Left colon (tissue), 2 donors: ENCODE measurements at places on chromosomes 4 and X.

DNA sequence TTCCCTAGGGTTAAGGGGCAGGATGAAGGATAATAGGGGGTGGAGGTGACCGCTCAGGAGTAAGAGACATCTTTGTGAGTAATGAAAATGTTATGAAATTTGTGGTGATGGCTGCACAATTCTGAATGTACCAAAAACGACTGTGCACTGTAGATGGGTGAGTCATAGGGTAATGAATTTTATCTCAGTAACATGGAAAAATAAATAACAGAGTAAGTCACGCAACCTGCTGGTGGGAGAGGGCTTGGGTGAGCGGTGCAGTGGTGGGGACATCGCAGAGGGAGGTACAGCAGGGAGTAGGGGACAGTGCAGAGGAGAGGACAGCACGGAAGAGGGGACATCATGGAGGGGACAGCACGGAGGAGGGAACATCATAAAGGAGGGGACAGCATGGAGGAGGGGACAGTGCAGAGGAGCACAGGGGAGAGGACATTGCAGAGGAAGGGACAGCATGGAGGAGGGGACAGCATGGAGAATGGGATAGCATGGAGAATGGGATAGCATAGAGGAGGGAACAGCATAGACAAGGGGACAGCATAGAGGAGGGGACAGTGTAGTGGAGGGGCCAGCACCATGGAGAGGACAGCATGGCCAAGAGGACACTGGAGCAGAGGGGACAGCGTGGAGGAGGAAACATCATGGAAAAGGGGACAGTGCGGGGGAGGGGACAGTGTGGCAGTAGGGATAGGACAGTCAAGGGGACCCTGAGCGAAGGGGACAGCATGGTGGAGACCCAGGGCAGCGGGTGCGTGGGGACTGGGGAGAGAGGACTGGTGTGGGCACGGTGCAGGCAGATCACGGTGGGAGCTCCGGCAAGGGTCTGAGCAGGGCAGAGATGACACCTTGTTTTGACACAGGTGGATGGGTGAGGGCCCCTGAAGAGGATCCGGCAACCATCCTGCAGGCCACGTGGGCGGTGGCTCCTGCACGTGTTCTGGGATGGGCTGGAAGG is 68.5 kb upstream of the MXD4 start:
- no peak for DNase-seq

GRCh38 chr4:102809691-102810090 is 17.7 kb downstream of the UBE2D3 start:
- no peak for DNase-seq

GRCh38 chr4:4572821-4573220 is 31.0 kb upstream of the STX18 start:
- no peak for DNase-seq

DNA sequence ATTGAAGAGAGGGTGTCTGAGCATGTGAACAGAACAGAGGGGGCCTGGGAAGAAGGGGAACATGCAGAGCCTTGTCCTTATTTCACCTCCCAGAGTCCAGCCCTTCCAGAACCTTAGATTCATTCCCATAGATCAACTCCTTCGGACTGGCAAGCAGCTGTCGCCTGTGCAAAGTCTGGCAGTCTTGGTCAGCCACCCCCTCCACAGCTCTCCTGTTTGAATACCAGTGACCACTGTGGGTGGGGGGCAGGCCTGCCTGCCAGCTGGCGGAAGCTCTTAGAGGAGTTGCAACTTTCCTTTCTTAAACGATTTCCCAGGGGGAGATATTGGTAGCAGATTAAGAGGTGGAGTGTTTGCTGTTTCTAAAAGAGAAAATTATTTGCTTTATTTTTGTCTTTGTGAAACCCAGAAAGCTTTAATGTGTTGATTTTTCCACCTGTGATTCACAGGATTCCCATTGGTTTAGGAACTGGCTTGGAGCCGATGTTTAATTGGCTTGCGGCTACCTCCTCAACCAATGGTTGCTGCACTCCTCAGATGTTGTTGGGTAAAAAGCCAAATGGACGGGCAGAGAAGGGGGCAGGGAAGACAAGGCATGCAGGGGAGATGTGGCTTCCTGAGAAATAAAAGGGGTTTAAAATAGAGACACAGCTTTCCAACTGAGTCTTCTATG is 62.2 kb upstream of the PRPS1 start:
- DNase-seq = no peak

- no peak for DNase-seq
Measured at GRCh38 chr4:177265729-177266128, 43.9 kb upstream of the NEIL3 start.

DNA sequence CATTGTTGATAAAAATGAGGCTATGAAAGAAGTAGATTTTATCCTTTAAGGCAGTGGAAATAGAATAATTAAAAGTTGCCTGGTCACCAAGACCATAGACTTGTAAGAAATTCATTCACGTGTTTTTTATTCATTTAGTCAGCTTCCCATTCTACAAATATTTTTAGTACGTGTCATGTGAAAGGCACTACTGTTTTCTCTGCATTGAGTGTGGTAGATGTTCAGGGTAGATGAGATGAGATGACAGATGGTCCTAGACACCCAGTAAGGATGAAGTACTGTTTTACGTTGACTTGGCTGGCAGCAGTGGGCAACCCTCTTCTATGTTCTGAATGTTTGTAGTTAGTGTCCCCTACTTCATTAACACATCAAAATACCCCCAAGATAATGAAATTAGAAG is 228.1 kb downstream of the ARHGAP24 start:
- no peak for DNase-seq

DNA sequence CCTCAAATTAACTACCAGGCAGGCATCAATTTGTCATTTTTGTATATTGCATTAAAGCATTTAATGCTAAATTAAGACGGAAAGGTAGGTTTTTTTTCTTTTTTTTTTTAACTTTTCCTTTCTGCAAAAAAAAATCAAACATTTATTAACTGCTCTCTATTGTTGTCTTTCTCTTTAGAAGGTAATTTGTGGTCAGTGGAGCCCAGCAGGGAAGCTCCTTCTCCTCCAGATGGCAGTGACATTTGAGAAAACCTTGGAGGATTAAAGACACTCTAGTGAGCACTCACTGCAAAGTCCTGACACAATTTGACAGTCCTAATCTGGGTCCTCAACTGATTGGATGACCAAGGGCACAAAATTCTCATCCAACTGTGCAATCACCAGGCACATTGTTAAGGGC is 102.4 kb downstream of the SLIT2 start:
- no peak for DNase-seq

DNA sequence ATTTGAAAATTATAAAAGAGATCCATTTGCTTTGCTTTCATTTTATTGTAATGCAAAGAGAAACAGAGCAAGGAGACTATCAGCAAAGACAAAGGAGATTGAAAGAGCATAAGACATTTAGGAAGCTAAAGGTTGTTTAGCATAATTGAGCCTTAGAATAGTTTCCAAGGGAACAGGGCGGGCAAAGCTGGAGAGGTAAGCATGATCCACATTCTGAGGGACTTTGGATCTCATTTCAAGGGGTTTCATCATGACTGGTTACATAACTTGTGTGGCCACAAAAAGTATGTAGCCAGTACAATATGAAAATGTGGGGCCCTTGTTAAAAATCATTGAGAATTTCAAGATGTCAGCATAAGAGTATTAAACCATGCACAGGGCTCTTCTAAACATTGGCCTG is 406.5 kb downstream of the RPA4 start:
- no peak for DNase-seq

- DNase-seq = no peak
Measured at GRCh38 chr4:89570931-89571330, 263.3 kb upstream of the GPRIN3 start.

DNA sequence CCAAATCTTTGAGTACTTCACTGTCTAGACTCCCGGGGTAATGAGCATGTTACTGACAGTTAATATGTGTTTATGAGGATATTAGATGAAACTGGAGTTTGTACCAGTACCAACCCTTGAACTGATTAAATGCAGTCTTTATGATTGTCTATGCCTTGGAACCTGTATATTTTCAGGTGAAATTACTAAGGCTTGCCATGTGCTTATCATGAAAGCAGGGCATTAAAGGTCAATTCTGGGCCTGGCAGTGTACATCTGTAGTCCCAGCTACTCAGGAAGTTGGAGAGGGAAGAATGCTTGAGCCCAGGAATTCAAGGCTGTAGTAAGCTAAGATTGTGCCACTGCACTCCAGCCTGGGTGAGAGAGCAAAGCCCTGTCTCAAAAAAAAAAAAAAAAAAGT is 27.6 kb downstream of the PHEX start:
- no peak for DNase-seq

DNA sequence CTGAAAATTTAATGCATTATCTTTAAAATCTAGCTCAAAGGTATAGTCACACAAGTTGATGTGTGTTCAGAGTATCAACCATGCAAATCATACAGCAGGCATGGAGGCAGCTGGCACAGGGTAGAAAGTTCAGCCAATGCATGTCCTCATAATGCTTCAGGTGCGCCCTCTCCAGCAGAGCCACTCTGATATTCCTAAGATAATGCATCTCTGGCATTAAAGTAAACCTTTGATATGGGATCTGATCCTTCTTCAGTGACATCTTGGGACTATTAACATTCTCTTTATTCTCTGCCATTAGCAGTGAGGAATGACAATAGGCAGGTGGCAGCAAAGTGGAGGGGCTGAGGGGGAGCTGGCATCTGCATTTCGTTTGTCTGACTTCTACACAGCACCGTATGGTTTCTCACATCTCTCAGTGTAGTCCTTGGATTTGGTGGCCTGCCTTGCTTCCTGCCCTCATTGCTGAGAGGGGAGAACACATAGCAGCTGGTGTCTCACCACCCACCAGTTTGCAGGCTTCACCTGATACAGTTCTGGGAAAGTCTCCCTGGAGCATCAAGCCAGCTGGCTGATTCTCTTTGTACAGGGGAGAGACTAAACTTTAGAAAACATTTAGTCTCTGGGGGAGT is 168.7 kb upstream of the TBC1D9 start:
- DNase-seq = no peak
